AG08395 (cell line): ENCODE measurements at places on chromosomes 4 and X.
A peak's percentile ranks its signal among the peaks of the same experiment; 100 is the strongest.

GRCh38 chr4:122623637-122624166, 2.8 kb upstream of the IL21 start:
- DNase-seq, result no peak

GRCh38 chrX:154040307-154040756, 20.6 kb upstream of the IRAK1 start:
- peak; percentile 59 for DNase-seq

DNA sequence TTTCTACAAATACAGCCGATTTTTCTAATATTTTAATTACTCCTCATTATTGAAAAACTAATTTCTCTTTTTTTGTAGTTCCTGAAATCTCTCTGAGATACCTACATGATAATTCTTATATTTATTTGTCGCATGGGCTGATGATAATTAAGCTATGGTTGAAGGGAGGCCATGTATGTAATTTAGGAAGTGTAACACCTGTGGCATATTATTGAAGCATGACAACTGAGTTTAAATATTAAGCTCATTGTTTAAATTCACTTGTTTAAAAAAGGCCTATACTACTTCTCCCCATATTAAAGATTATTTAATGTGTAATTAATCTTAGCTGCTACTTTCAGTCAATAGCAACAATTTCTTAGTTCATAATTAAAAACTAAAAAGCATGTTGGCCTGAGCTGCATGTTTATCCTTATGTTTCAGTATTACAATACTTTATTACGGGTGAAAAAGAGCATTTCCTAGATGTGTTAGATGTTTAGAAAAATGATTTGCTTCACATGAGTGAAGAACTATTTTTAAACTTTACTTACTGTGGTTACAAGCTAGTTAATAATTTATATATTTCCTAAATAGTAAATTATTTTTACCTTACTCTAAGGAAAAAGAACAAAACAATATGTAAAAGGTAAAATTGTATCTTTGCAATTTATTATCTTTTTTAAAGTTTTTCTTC, 122.4 kb downstream of the RAP1GDS1 start:
- DNase-seq, result no peak

- no peak for DNase-seq
Observed at GRCh38 chrX:18674417-18674787, 2.5 kb upstream of the RS1 start.

DNA sequence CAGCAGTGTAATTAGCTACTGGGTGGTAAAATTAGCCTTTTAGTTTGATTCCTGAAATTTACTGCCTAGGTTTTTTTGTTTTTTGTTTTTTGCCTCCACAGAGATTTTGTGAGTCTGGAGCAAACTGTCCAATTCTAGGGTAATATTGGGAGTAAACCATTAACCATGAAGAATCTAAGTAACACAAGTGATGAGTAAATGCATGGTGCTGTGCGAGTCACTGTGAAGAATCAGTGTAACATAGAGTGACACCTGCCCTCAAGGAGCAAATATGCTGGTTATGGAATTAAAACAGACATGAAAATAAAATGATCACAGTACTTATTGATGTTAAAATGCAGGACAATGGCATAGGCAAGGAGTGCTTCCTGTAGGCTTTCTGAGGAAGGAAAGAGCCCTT, 60.1 kb downstream of the LRP2BP start:
- DNase-seq, result no peak

DNA sequence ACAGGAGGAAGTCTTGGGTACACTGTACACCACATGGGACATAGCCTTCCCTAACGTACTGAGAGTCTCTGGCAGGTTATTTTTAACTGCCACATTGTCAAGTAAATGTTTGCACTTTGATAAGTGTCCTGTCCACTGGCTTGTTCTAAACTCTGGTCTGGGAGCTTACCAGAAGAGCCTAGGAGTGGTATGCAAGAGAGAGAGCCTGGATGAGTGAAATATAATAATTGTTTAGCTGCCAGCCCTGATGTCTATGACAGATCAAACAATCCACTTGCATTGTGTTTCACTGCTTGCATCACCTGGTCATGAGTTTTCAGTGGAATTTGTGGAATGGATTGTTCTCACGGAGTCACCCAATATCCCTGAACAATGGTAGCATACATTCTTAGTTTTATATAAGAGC, 91.6 kb downstream of the SHROOM3 start:
- DNase-seq, result no peak

- no peak for DNase-seq
Observed at GRCh38 chrX:107480272-107480671, 30.8 kb downstream of the FRMPD3 start.

DNA sequence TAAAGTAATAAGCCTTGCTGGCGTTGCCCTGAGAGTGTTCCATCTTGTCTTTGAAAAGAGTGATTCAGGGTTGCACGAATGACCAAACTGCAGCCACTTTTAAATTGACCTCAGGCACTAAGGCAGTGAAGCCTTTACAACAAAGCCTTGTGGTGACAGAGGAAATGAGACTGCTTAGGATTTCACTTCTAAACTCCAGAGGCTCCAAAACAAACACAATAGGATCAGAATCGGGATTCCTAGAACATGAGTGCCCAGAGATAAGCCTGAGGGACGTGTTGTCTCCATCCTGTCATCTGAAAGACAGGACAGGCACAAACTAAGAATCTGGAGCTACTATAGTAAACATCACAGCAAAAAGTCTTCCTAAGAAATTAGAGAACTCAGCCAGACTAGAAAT, 405.2 kb downstream of the PPARGC1A start:
- no peak for DNase-seq

DNA sequence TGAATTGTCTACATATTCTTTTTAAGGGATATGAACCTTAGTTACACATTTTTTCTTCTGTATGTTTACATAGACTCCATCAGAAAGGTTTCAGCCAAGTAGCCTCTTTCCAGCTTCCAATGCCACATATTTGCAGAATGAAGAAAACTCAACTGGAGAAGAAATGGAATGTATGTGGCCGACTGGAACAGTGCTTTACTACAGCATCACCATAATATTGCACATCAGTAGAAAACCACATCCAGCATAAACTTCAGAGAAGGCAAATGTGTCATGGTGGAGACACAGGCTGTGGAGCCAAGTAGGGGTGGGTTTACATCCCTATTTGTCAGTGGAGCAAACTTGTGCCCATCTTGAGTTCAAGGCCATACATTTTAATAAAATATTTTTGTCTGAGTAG, 204.8 kb upstream of the LDB2 start:
- peak; percentile 82 for DNase-seq

DNA sequence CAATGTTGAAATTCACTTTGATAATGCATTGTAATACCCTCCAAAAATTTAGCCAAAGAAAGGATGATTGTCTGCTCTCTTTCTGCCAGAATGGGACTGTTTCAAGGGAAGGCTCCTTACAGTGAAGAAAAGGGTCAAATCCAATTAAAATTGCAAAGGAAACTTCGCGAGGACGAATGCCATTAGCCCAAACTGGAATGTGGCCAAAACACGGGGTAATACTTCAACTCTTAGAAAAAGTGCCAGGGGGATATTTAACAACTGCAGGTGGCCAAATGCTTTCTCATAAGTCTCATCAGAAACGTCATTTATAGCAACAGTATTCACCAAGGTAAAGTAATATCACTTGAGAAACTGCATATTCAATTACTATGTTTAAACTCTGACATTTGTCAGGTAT, 29.0 kb downstream of the NKX3-2 start:
- DNase-seq, result no peak

GRCh38 chrX:153153516-153153915, 25.6 kb upstream of the MAGEA1 start:
- DNase-seq, result no peak

DNA sequence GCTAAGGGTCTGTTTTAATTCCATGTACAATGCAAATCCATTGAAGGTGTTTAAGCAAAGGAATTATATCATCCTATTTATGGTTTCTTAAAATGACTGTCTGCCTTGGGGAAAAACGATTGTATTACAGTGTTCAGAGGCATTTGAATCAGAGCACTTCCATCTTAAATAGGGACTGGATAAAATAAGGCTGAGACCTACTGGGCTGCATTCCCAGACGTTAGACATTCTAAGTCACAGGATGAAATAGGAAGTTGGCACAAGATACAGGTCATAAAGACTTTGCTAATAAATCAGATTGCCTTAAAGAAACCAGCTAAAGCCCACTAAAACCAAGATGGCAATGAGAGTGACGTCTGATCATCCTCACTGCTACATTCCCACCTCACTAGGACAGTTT, 1167.2 kb upstream of the PABPC4L start:
- DNase-seq, result no peak

- DNase-seq, result no peak
Observed at GRCh38 chrX:7943600-7944245, 16.5 kb upstream of the PNPLA4 start.

DNA sequence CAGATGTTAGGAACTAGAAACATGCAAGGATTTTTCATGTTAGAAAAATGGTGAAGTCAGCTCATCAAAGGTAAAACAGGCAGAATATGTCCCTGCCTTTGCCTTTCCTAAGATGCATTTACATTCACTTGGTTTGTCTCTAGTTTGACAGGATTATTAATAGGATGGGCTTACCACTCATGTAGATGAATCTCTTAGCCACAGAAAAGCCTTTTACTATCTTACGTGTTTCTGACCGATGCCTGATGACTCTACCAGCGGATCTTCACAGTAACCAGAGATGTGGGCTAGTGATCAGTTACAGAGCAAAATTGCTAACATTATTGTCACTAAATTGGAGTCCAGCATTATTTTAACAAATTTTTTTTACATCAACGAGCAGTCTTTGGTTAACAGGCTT, 187.6 kb downstream of the MAML3 start:
- no peak for DNase-seq

- peak; percentile 45 for DNase-seq
Observed at GRCh38 chr4:1126506-1126905, 13.1 kb upstream of the RNF212 start.

GRCh38 chrX:1528186-1528883, 8.7 kb downstream of the P2RY8 start:
- DNase-seq, result no peak

DNA sequence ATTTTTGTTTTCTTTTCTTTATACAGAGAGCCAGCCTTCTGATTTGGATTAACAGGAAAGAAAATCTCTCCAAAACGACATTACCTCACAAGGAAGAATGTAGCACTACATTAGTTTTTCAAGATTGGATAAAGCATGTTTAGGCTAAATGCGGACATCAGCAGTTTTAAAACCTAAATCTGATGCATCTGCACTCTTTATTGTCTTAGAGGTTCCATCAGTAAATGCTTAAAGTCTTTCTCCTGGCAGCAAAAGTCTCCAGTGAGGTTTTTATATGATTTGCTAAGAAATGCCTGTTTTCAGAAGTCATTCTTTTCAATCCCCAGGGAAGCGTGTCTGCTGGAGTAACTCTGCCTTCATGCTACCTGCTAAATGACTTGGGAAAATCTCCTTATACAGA, 912.9 kb upstream of the INTU start:
- DNase-seq, result no peak

DNA sequence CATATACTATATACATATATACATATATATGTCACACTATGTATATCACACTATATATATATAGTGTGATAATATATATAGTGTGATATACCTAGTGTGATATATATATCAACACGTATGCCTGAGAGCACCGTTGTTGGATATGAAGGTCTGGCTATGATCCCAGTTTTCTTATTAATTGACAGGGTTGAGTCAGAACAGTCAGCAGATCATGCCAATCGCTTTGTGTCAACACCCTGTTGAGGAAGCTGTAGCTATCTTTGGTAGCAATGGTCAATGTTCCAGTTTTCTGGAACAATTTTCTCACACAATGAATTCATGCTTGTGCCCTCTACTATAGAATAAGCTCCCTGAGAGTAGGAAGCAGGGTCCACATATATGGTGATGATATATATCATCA, 496.0 kb upstream of the AGA start:
- DNase-seq, result no peak

DNA sequence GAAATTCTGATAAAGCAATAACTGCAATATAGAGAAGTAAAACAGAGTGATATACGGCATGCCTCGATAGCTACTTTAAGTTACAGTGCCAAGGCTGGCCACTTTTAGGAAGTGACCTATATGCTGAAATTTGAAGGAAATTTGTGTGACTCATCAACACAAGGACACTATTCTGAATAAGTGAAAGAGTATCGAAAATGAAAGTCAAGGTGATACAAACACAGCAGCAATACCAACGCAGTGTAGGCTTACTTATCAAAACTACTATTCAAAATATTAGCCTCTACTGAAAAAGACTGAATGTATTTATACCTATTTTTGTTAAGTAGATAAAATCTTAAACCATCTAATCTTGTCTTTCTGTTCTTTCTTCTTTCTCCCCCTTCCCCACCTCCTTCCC, 459.9 kb upstream of the GNPDA2 start:
- no peak for DNase-seq

- no peak for DNase-seq
Observed at GRCh38 chr4:138592796-138593195, 350.6 kb upstream of the SLC7A11 start.

GRCh38 chrX:9738151-9738550, 27.5 kb downstream of the GPR143 start:
- DNase-seq, result no peak

GRCh38 chrX:100413229-100413628, 3.2 kb upstream of the PCDH19 start:
- peak; percentile 70 for DNase-seq

DNA sequence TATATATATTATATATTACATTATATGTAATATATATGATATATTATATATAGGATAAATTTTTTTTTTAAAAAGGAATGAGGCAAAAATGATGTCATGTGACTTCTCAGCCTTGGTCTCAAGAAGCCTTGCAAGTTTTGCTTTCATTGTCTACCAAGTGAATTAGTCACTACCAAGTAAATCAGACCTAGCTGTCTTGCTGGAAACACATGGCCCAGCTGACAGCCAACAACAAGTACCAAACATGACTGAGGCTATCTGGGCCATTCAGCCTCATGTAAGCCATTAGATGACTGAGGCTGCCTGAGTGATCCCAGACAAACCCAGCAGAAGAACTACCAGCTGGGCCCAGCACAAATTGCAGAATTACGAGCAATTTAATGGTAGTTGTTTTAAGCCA, 44.9 kb downstream of the HAND2 start:
- DNase-seq, result peak; percentile 14

- no peak for DNase-seq
Observed at GRCh38 chr4:157151711-157152110, 68.8 kb upstream of the GRIA2 start.

DNA sequence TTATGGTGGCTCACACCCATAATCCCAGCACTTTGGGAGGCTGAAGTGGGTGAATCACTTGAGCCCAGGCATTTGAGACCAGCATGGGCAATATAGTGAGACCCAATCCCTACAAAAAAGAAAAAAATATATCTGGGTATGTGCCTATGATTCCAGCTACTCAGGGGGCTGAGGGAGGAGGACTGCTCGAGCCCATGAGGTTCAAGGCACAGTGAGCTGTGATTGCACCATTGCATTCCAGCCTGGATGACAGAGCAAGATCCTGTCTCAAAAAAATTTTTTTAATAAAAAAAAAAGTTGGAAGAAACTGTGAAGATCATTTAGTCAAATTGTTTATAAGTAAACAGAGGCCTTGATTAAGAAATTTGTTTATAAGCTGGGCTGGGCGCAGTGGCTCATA, 39.7 kb downstream of the KLHL8 start:
- DNase-seq, result no peak

DNA sequence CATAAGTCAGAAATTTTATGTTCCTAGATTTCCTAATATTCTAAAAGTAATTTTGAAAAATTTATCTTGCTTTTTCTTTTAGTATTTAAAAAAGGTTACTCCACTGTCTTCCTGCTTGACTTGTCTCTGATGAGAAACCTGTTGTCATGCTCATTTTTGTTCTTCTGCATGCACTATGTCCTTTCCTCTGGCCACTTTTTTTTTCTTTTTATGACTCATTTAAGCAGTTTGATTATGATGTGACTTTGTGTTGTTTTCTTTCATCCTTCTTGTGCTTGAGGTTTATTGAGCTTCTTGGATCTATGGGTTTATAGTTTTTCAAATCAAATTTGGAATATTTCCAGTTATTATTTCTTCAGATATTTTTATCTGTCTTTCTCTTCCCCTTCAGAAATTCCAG, 12.0 kb upstream of the UFSP2 start:
- no peak for DNase-seq
